SW 1271 (cell line): ENCODE measurements at places on chromosomes 5 and 9.

DNA sequence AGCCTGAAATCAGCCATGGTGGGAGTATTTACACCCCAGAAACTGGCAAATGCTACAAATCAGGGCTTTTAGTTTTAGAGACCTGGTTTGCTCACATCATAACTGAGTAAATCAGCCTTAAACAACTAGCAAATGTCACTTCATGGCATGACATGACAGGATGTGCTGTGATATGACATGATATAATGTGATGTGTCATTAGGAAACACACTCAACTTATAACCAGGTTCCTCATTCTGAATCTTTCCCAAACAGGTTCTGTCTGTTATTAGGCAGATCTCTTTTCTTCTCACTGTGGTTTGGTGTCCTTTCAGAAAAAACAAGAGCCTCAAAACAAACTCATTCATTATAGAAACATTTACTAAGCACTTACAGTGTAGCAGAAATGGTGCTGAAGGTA, 90.5 kb downstream of the ADAMTS12 start:
- no peak for DNase-seq

- DNase-seq, result no peak
Measured at GRCh38 chr5:154303133-154303532, 112.6 kb downstream of the GALNT10 start.

- DNase-seq, result no peak
Measured at GRCh38 chr5:158819840-158820620, 279.7 kb downstream of the EBF1 start.

- DNase-seq, result no peak
Measured at GRCh38 chr5:17261075-17261474, 43.6 kb downstream of the BASP1 start.

GRCh38 chr9:16241231-16241630, 629.2 kb downstream of the BNC2 start:
- DNase-seq, result no peak

DNA sequence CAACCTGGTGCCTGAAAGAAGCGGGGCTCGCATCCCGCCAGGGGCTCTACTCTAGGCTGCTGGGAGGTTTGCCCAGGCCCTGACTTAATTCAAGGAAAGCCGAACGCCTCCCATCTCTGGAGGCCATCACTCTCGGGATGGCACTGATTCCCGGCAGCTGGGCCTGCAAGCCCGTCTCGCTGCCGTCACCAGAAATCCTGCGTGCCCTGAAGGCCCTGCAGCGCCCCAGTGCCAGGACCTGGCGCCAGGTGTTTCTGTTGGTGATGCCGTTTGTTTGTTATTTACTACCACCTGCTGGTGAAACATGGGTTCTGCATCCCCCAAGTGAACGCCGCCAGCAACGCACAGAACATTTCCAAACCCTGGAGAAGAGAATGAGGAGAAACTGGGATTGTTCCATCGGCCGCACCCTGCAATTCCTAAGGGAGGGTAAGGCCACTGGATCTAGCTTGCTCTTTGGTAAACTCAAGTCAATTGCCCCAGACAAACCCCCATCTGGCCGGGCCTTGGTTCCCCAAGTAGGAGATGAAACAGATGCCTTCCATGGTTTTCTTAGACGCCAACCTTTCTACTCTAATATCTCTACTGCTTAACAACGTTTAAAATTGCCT, 77.9 kb downstream of the AK8 start:
- DNase-seq, result peak; percentile 50

DNA sequence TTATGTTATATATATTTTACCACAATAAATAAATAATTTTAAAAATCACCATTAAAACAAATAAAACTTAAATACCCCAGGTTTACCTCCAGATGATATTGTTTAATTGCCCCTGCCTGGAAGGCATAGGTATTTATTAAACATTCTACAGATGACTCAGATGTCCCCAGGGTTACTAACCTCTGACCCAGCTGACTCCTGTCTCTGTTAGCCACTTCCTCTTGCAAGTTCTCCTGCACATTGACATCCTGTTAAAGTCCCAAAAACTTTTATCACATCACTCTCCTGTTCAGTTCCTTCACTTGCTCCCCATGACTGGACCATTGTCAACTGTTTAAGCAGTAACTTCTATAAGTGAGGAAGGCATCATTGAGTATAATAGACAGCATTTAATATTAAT, 37.0 kb upstream of the RAB3C start:
- peak; percentile 24 for DNase-seq

- no peak for DNase-seq
Measured at GRCh38 chr5:52864371-52864770, 76.7 kb downstream of the ITGA1 start.
